ENCODE measurements at places on chromosomes 7 and 10. TPM values are rescaled to one million over a fixed set of nuclear protein-coding genes. Genes with fewer than 3 reads are reported as not detected.

The EPO gene
- not detected for total RNA-seq

The CISD1 gene
- 23.9 TPM for total RNA-seq

The GDF10 gene
- total RNA-seq, result not detected

The TET1 gene
- 4.5 TPM for total RNA-seq

The CPA5 gene
- total RNA-seq, result not detected

The PAPOLB gene
- 0.20 TPM for total RNA-seq

The VENTX gene
- not detected for total RNA-seq

The SLC26A3 gene
- total RNA-seq, result not detected

The CALML3 gene
- total RNA-seq, result not detected

The POMZP3 gene
- total RNA-seq, result 7.0 TPM

The FFAR4 gene
- not detected for total RNA-seq

The RNF133 gene
- total RNA-seq, result 0.37 TPM

The CRHR2 gene
- total RNA-seq, result not detected

The SERPINE1 gene
- total RNA-seq, result 464 TPM

The NCF1 gene
- total RNA-seq, result not detected

The FLNC gene
- 99.9 TPM for total RNA-seq

The KAZALD1 gene
- 11.9 TPM for total RNA-seq

The PNLIPRP2 gene
- total RNA-seq, result not detected

The IKZF1 gene
- total RNA-seq, result not detected

The SRGN gene
- total RNA-seq, result 49.1 TPM

The ATRNL1 gene
- total RNA-seq, result not detected

The SH2D4B gene
- total RNA-seq, result not detected

The TUBAL3 gene
- total RNA-seq, result not detected

The SEMA3E gene
- 1.5 TPM for total RNA-seq

The NME8 gene
- total RNA-seq, result not detected

The PLAC9 gene
- 24.8 TPM for total RNA-seq

The GPR37 gene
- not detected for total RNA-seq

The ADAM22 gene
- total RNA-seq, result 0.73 TPM

The AVL9 gene
- total RNA-seq, result 34.2 TPM

The SAMD9 gene
- total RNA-seq, result 18.4 TPM

The TWIST1 gene
- total RNA-seq, result 45.0 TPM

The CACNB2 gene
- 12.5 TPM for total RNA-seq

The ACTA2 gene
- total RNA-seq, result 37.1 TPM

The NEURL1 gene
- total RNA-seq, result 0.39 TPM

The NFE2L3 gene
- total RNA-seq, result not detected

The ABCB1 gene
- total RNA-seq, result 0.20 TPM

The HOXA2 gene
- total RNA-seq, result 0.39 TPM

The PRF1 gene
- total RNA-seq, result not detected

The TRRAP gene
- total RNA-seq, result 19.0 TPM

The PON1 gene
- not detected for total RNA-seq

The VAX1 gene
- total RNA-seq, result not detected

The ITIH5 gene
- 0.20 TPM for total RNA-seq

The HPSE2 gene
- total RNA-seq, result under 0.01 TPM

The HMX2 gene
- not detected for total RNA-seq

The AASS gene
- total RNA-seq, result 33.2 TPM

The TMEM176A gene
- not detected for total RNA-seq

The CYP3A5 gene
- 4.0 TPM for total RNA-seq

The NKX1-2 gene
- total RNA-seq, result not detected
